ENCODE measurements at places on chromosomes 12 and 14.
A peak's percentile ranks its signal among the peaks of the same experiment; 100 is the strongest.

- DNase-seq, result no peak
These were observed 18.1 kb downstream of the RAB21 start for GRCh38 chr12:71772735-71773134.

DNA sequence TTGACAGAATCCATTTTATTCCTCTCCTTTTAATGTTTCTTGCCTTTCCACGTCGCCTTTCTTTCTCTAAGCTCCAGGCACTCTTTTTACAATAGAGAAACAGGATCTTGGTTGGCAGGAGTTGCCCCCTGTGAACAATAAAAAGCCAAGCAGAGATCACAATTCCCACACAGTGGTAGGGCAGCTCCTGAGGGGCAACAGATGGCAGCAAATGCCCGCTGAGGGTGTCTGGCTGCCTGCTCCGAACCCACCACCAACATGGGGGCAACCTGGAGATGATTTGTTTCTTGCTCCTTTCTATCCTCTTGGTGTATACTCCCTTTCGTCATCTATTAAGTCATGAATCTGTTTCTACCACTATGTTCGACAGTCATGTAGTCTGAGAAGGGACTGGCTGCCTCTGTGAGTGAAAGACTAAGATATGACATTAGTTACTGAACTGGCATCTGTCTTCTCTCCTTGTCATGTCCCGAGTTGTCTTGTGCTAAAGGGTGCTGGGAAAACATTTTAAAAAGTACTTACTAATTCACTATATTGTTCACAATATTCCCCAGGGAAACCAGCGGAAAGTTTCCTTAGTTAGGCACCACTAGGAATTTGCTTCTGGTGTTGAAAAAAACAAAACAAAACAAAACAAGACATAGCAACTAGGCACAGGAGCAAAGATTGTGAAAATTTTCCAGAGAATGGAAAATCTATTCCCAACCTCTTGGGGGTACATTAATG lies 170.1 kb downstream of the STXBP6 start:
- DNase-seq, result no peak

DNA sequence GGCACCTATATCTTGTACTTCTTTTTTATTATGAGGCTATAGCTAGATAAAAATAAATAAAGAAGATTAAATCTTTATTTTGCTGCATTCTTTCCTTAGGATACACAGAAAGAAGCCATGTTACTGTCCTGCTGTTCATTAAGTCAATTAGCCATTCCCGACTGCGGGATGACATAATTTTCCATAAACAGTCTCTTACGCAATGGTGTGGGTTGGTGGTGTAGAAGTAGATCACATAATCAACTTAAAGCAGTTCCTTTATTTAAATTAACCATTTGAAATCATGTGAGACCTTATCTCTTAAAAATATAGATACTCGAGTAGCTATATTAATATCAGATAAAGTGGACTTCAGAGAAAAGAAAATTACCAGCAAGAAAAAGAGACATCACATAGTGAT lies 40.2 kb downstream of the TAOK3 start:
- no peak for DNase-seq

DNA sequence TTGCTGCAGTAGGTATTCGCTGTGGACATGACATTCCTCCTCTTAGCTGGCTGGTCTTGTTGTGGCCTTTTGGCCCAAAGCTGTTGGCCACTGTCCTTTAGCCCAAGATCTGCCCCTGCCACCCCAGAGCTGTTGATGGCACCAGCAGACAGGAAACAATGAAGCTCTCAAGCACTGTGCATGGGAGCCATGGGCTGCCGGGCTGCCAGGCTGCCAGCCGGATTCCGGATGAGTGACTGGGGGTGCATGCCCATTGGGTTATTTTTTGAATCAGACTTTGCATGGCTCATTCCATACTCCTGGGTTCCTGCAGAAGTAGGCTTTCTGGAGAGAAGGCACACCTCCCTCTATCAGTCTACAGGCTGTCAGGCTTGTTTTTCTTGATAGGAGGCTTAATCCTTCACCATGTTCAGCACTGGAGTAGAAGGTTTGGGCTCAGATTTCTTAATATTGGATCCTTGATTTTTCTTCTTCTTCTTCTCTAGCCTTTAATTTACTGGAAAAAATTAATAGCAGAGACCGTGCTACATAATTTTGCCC lies 32.4 kb downstream of the MAX start:
- no peak for DNase-seq

- DNase-seq, result peak; percentile 83
These were observed 4.5 kb upstream of the GDF11 start for GRCh38 chr12:55738123-55739024.

GRCh38 chr12:108722992-108723766 lies 8.1 kb downstream of the CORO1C start:
- DNase-seq, result no peak

GRCh38 chr12:70121562-70121961 lies 121.7 kb upstream of the CNOT2 start:
- DNase-seq, result no peak

- no peak for DNase-seq
These were observed 735 bp upstream of the P2RX7 start for GRCh38 chr12:121131941-121132341.

DNA sequence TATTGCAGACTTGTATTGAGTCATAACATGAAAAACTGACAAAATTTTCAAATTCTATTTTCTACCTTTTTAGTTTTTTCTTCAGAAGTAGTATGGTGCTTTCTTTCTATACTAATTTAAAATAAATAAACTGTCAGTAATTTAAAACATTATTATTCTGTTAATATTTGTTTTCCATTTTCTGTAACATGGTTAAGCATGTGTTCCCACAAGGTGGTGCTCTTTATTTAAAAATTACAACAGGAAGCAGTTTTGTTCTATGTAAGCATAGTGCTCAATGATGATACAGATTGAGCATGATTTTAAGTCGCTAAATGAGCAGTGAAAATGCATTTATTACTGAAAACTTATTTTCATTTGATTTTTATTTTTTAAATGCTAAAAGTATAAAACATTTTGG lies 114.6 kb downstream of the PPFIA2 start:
- DNase-seq, result no peak

DNA sequence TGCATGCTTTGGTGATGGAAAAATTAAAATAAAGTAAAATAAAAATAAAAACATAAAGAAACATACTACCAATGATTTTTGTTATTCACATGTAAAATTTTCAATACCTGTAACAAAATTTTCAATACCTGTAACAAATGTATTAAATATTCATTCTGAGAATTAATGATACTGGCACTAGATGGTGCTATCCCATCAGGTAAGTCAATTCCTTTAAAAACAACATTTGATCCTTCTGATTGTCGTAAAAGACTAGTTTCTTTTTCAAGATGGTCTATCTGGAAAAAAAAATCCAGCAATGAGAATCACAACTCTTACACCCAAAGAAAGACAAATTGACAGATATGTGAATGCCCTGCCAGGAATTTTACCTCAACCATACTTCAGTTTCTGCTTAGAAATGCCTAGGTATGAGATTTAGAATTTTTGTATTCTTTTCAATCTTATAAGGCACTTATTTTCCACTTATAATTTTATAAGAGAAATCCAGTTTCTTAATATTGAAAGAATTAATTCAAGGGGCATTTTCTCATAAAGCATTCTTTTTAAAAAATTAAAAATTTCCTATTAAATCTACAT lies 30.7 kb downstream of the CEP290 start:
- DNase-seq, result no peak

DNA sequence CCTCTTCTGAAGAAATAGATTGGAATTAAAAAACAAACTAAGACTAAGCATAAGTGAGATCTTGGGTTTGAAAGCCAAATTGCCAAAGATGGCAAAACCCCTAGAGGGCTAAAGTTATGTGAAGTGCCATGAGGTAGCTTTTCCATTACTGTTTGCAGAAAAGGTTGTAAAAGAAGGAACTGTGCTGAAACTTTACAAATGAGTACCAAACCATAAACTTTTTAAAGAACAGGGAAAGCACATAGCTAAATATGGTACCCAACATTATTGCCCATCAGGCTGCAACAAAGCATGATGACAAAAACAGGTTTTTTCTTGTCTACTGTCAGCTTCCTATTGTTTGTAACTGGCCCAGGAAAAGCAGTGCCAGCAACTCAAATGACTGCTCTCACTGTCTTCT lies 224.2 kb downstream of the RAD51B start:
- no peak for DNase-seq

DNA sequence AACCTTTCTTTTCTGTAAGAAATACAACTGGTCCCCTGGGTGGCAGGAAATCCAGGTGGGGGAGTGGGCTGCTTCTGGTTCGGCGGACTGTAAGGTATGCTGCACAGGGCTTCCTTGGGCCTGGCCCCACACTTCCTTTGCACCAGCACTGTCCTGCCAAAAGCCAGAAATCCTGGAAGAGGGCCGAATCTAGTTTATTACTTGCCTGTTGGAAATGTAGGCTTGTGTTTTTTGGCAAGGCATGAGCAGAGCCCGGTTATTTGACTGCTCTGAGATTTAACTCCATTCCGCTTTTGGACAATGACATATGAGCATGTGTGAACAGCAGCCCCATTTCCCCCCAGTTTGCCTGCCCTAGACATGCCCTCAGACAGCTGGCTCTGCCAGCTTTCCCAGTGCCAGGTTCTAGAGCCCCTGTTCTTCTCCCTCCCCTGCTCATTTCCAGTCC lies 86.6 kb downstream of the BORCS5 start:
- DNase-seq, result no peak

- no peak for DNase-seq
These were observed 878.1 kb downstream of the C12orf50 start for GRCh38 chr12:87150969-87151662.

- no peak for DNase-seq
These were observed at the start of gene ASB2 for GRCh38 chr14:93976477-93977057. Gene ASB2 (minus strand): TSS chr14:93976570. CDS start chr14:93964539, 12,031 bp downstream.
